Pulmonary artery endothelial cell (primary cell): ENCODE measurements at places on chromosomes 12 and 14.
A peak's percentile ranks its signal among the peaks of the same experiment; 100 is the strongest.

- peak; percentile 27 for DNase-seq
Observed at GRCh38 chr12:62919838-62920237, 15.1 kb downstream of the PPM1H start.

DNA sequence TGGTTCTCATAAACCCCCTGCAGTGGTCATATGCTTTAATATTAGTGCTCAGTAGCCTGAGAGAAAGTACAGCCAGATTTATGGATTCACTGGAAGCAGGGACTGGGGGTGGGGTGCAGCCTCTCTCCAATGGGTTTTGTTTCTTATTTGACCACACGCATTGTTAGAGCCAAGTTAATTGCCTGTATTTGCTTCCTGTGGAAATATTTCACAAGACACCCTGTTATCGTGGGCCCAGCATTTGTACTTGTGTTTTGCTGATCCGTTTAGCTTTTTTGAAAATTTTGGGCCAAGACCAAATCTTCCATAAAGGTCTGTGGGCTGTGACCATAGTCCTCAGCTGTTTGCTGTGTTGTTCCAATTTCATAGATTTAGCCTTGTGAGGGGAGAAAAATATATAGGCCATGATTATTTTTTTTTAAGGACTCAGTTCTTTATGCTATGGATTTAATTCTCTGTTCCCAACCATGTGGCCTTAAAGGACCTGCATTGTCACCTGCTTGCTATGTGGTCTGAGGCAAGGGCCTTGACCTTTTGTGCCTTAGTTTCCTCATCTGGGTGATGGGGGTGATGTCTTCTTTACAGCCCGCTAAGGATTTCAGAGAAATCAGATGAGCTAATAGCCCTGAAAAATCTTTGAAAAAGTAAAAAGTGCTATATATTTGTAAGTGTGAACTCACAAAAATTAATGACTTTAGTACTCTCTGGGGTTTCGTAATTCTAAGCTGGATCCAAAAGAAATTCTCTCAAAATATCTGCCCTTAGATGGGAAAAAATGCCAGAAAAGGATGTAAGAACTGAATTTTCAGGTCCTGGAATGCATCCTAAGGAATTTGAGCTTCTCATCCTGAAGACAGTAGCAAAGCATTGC lies 370.2 kb downstream of the DPF3 start:
- DNase-seq, result peak; percentile 20

GRCh38 chr14:49218436-49219092 lies 367.6 kb downstream of the RPS29 start:
- no peak for DNase-seq

- no peak for DNase-seq
Observed at GRCh38 chr12:48029491-48030172, 25.4 kb upstream of the COL2A1 start.

- no peak for DNase-seq
Observed at GRCh38 chr12:111645433-111645832, 40.3 kb downstream of the BRAP start.

- DNase-seq, result no peak
Observed at GRCh38 chr12:118694128-118694775, 287.1 kb upstream of the SRRM4 start.

DNA sequence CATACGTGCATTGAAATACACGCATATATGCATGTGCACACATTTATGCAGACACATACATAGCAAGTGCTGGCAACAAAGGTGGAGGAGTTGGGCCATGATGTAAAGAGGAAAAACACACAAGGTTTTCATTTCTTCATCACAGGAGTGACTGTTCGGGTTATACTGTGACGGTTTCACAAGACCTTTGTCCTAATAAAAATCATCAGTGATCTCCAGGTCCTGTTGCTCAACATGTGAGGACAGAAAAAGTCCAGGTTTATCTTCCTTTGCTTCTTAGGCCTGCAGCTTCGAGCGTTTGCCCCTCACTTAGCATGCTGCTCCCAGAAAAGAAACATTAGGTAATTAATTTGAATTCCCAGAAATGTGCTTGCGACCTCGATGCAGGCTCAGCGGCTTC lies 1260.0 kb upstream of the TMEM132C start:
- DNase-seq, result no peak

- no peak for DNase-seq
Observed at GRCh38 chr12:46808955-46809697, 16.7 kb downstream of the SLC38A4 start.

DNA sequence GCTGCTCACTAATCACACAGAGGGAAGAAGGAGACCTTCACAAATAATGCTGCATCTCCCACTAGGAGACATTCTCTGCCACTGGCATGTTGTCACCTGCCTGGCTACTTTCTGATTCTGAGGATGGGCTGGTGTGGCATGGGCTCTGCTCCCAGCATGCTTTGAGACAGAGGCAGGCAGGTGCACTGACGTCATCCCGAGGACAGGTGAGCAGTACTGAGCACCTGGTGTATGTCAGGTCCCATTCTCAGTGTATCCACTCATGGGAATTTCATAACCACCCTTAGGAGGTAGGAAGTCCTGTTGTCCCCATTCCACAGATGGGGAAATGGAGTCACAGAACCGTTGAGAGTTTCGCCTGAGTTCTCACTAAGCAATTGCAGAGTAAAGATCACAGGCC lies 597.9 kb downstream of the VRK1 start:
- DNase-seq, result no peak

DNA sequence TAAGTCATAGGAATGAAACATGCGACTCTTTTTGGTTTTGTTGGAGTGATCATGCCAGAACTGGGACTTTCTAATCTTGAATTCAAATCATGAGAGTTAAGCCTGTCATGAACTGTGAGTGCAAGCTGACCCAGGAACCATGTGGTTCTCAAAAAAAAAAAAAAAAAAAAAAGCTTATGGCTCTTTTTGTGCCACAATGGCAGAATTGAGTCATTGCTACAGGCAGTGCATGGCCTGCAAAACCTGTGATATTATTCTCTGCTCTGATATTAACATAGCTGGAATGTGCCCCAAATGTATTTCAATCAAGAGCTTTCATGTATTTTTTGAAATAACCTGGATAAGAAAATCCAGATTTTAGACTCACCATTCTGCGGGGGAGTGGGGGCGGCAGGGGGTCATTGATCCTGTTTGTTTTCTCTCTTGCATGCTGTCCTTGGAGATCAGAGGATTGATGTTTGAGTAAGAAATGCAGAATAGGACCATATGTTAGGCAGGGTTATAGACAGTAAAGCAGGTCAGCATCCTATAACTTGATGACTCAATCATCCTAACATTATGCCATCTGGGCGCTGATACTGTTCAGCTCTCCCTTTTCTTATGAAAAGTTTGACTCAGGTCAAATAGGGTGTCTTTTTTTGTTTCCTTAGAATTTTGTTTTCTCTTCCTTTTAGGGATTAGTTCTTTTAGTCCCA lies 797.4 kb downstream of the DIO2 start:
- DNase-seq, result no peak
